Stimulated activated CD8-positive, alpha-beta memory T cell treated with anti-CD3 and anti-CD28 coated beads, Interleukin-7, amount 100 ng/mL, for 1 hour (primary cell): ENCODE measurements at places on chromosomes 4 and X.

DNA sequence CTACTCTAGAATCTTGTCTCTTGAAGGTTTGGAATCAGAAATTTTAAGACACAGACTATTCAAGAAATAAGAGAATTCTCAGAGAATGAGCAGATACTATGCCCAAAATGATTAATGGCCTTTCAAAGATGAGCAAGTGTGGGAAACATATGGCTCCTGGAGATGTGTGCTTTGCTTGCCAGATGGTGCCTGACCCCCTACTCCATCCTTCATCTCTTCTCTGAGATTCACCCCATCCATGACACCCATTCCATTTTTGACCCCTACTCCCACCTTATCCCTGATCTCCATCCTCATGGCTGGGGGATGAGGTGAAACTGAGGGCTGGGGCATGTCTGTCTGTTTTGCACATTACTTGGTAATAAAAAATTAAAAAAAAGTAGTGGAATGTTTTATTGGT lies 75.5 kb downstream of the GPC3 start:
- DNase-seq = no peak

GRCh38 chr4:170051402-170051801 lies 25.2 kb upstream of the MFAP3L start:
- DNase-seq = no peak

DNA sequence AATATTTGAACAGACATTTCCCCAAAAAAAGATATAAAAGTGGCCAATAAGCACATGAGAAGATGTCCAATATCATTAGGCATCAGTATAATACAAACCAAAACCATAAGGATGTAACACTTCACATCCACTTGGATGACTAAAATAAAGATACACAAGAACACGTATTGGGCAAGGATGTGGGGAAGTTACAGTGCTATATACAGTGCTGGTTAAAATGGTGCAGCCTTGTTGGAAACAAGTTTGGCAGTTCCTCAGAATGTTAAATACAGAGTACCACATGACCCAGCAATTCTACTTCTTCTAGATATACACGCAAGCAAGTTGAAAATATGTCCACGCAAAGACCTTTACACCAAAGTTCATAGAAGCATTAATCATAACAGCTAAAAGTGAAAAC lies 58.9 kb downstream of the HAUS3 start:
- DNase-seq = no peak

DNA sequence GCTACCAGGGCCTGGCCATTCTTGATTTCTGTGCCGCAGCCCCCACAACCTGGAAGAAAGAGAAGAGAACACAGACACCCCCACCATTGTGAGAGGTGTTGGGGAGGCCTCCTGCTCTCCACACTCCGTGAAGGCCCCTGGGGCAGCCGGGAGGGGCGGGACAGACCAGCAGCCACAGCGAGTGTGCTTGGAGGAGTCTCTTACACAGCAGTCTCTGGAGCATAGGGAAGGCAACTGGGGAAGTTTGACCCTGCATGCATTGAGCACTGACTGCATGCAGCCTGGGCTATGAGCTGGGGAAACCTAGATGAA lies 77.9 kb downstream of the ABLIM2 start:
- DNase-seq = no peak

- DNase-seq = no peak
These were observed 303.9 kb upstream of the GATB start for GRCh38 chr4:152064753-152065152.

- DNase-seq = no peak
These were observed 24.0 kb downstream of the RPA4 start for GRCh38 chrX:96907516-96908272.

- DNase-seq = no peak
These were observed 544.7 kb upstream of the NDST4 start for GRCh38 chr4:115657991-115658650.

- no peak for DNase-seq
These were observed 56.6 kb upstream of the ALB start for GRCh38 chr4:73347497-73347896.

- DNase-seq = no peak
These were observed 180.7 kb downstream of the GASK1B start for GRCh38 chr4:157992038-157992705.

- DNase-seq = no peak
These were observed 195.8 kb downstream of the PDHA2 start for GRCh38 chr4:96035727-96036126.

- DNase-seq = no peak
These were observed 29.1 kb downstream of the FGFRL1 start for GRCh38 chr4:1040344-1041146.

- no peak for DNase-seq
These were observed 12.3 kb upstream of the GNPDA2 start for GRCh38 chr4:44738615-44739014.

DNA sequence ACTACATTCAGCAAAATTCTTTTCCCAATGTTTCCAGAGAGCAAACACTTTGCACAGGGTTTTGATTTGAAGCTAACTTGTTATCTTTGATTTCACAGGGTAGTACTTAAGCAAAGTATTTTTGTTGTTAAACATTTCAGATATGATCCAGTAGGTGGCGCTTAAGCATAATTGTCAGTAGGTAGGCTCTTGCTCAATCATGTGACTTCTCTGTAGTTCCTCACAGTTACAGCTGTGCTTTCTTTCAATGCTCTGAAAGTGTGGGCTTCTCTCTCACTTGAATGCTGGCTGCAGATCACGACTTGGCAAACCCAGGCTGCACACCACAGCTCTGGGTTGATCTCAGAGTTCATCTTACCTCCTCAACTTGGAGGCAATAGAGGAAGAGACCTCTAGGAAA lies 1016.5 kb downstream of the SH3BGRL start:
- DNase-seq = no peak

DNA sequence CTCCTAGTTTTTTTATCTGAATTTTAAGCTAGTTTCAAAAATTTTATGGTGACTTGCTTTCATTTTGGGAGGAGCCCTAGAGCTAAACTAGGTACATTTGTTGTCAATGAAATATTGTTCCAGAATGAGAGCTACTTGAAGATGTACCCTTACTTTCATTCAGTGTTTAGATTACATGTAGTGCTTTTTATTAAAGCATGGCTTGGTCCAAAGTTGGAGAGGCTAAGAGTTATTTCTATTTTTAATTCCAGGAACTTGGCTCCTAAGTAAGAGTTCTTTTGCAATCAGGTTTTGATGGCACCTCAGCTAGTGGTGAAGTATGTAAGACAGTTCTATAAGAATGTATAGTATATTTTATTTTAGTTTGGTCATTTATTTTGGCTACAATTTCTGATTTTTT lies 165.5 kb downstream of the PRR32 start:
- no peak for DNase-seq

- no peak for DNase-seq
These were observed 360.5 kb downstream of the MID1IP1 start for GRCh38 chrX:39161611-39162255.

GRCh38 chr4:147548256-147548655 lies 67.4 kb downstream of the EDNRA start:
- DNase-seq = no peak

DNA sequence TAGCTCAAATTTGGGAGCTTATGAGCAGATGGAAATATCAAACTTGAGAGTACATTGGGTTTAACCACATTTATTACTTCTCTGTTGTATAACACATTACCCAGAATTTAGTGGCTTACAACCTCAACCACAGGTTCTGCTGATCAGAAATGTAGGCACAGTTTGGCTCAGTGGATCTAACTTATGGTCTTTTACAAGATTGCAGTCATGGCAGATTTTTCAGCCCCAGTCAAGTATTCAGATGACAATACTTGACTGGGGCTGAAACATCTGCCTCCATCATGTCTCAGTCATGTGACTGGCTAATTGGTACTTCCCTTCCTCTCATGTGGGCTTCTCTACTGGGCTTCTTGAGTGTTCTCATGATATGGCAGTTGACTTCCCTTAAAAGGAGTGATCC lies 44.0 kb upstream of the ADAD1 start:
- DNase-seq = no peak

DNA sequence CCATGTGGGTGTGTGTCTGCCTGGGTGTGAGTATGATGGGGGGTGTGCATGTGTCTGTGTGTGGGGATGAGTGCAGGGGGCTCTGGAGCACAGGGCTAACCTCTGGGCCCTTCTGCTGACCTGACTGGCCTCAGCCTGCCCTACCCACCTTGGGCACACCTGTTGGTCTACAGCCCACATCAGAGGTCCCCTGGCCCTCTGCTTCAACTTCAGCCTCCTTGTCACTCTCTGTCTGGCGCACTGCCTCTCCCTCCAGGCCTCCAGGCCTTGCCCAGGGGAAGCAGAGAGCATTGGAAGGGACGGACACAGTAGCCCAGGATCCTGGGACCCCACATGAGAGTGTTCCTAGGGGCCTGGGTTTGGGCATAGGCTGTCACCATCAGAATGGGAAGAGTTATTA lies 115.4 kb downstream of the EFNB1 start:
- DNase-seq = no peak

DNA sequence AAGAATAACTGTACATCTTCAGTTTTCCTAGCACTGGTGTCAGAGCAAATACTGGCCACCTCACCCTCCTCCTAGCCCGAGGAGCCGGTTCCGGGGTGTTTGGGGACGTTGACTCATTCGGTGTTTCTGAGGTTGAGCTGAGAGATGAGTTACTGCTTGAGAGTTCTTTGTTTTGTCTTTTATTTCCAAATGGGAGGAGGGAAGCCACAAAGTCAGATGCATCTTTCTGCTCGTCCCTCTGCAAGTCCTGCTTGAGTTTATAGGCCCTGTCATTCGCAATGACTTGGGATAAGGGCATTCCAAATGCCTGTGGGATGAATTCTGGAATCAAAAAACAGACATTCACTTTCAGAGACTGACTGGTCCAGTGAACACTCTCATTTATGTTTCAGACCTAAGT lies 77.5 kb downstream of the HCCS start:
- DNase-seq = no peak

DNA sequence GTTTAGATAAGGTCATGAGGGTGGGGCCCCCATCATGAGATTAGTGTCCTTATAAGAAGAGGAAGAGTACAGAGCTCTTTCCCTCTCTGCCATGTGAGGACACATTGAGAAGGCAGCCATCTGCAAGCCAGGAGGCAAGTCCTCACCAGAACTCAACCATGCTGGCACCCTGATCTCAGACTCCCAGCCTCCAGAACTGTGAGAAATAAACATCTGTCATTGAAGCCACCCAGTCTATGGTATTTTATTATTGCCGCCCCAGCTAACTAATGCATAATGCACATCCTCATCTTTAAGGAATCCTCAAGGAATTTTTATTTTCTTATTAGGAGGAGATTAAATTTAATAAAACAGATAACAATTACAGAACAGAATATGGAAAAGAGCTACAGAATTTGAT lies 16.7 kb upstream of the EXOSC9 start:
- no peak for DNase-seq

- no peak for DNase-seq
These were observed 73.8 kb downstream of the KDM6A start for GRCh38 chrX:44946771-44947170.
